Dermis microvascular lymphatic vessel endothelial cell (primary cell): ENCODE measurements at places on chromosomes 12 and 14.

GRCh38 chr14:99270458-99271220, 1.4 kb downstream of the BCL11B start:
- DNase-seq: no peak

DNA sequence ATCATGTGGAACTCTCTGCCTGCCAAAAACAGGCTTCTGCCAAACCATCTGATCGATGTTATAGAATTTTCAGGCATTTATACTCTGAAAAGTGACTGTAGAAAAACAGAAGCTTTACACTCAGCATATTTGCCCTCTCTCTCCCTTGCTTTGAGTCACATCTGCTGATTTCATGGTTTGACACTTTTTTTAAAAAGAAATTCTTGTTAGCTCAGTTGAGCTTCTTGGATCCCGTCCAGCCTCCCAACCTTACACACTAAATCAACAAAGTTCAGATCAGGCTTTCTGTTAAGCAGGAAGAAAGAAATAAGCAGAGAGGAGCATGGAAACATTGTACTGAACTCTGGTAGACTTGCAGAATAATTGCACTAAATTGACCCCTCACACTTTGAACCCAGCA, 193.6 kb upstream of the SEL1L start:
- no peak for DNase-seq

GRCh38 chr14:105473677-105474482, 741 bp upstream of the CRIP2 start:
- peak; percentile 79 for DNase-seq

- no peak for DNase-seq
These were observed 155.0 kb downstream of the DAD1 start for GRCh38 chr14:22434030-22434429.

DNA sequence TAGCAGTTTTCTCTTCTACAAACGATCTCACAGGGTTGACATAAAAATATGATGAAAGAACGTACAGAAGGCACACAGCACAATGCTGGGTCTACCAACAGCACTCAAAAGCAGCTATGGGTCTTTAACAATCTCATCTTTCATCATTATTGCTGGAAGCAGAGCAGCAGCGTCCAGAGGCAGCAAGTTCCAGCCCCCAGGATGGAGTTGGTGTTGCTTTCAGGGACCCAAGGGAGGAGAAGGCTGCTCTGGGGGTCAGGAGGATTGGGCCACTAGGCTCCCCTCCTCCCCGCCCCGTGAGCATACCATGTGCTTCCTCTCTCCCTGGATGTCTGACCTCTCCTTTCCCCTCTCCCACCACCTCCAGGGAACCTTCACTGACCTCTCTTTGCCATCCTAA, 13.3 kb downstream of the KCTD10 start:
- no peak for DNase-seq

- no peak for DNase-seq
These were observed 128.6 kb upstream of the PWP1 start for GRCh38 chr12:107557026-107557425.
